ENCODE measurements at places on chromosomes 1 and 21. TPM values are rescaled to one million over a fixed set of nuclear protein-coding genes. Genes with fewer than 3 reads are reported as not detected.

DNA sequence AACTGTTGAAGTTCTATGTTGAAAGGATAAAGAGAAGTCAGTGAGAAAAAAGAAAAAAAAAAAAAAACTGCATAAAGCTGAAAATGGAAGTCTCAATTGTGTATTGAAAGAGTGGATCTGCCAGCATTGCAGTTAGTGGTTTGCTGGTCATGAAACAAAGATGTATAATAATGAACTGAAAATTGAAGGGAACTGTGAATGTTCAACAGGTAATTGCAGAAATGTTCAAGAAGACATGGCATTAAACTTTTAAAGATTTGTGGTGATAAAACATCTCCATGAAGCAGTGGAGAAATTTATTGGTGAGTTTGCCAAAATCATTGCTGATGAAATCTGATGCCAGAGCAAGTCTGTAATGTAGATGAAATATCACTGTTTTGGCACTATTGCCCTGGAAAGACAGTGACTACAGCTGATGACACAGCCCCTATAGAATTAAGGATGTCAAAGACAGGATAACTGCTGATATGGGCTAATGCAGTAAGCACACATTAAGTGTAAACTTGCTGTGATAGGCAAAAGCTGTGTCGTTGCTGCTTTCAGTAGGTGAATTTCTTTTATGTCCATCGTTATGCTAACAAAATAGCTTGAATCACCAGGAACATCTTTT, 71.0 kb downstream of the RD3 start:
- no peak for DNase-seq

DNA sequence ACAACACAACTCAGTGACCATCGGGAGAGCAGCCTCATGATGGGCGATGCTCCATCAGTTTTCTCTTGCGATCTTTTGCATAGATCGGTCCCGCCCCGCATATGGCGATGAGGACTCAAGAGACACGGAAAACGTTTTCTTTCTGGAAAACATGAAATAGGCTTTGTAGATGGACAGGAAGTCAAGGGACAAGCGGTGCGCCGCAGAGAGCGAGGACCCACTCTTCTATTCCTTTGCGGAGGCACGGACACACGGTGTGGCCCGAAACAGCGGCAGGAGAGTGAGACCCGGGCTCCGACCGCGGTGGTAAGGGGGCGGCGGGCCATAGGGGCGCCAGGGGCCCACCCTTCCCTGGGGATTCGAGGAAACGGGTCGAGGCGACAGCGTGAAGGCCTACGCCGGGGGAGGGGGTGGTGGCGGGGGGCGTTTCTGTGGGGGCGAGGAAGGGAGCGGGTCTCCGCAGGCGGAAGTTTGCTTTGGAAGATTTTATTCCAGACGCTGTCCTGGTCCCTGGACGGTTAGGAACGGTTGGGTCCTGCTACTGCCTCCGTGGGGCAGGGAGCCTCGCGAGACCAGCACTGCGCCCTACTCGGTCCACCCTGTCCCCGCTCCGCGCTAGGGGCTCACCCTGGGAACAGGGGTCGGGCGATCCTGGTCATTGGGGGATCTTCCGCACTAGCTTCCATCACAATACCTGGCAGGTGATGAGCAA, 796 bp upstream of the TDRKH start:
- DNase-seq: no peak

DNA sequence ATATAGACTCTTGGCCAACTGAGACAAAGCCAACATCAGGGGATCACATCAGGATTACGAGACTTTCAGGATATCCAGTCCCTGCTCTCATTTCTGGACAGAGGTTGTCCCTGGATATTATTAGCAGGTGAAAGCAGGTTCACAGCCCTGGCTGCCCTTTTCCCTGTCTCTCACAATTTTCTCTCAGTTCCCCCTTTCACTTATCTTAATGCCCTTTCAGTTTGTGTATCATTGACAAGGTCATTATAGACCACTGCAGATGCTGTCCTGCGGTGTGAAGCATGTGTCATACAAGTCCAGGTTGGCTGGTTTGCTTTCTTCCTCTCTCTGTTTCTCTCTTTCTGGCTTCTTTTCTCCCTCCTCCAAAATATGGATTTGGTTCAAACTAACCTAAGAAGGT, 2.1 kb upstream of the KLHDC9 start:
- DNase-seq: no peak

DNA sequence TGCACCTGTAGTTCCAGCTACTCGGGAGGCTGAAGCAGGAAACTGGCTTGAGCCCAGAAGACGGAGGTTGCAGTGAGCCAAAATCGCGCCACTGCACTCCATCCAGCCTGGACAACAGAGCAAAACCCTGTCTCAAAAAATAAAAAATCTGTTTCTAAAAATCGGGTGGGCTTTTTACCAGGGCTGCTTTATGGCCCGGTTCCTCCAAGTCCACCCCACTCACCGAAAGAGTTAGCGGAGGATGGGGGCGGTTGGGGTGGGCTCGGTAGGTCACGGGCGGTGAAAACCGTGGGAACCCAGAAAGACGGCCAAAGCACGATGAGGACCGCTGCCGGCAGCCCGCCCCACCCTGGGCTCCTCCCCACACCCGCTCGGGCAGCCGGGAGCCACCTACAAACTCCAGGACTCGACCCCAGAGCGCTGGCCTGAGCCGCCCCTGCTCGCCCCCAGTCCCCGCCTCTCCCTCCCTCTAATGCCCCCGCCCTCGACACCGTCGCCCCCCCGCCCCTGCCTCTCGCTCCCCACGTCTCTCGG, 846 bp upstream of the PER3 start:
- peak; percentile 86 for DNase-seq

GRCh38 chr1:111516005-111516535, 12.6 kb upstream of the ADORA3 start:
- DNase-seq: no peak

- no peak for DNase-seq
Observed at GRCh38 chr1:240646571-240647240, 34.8 kb upstream of the GREM2 start.

GRCh38 chr1:236311040-236311439, 29.3 kb upstream of the ERO1B start:
- no peak for DNase-seq

- DNase-seq: no peak
Observed at GRCh38 chr21:32834916-32835235, 63.3 kb upstream of the PAXBP1 start.

- DNase-seq: no peak
Observed at GRCh38 chr1:114756949-114757454, 782 bp downstream of the CSDE1 start.

- DNase-seq: no peak
Observed at GRCh38 chr1:8821084-8821483, 3.6 kb upstream of the RERE start.

GRCh38 chr1:40199126-40199525, 37.9 kb downstream of the RLF start:
- DNase-seq: no peak

DNA sequence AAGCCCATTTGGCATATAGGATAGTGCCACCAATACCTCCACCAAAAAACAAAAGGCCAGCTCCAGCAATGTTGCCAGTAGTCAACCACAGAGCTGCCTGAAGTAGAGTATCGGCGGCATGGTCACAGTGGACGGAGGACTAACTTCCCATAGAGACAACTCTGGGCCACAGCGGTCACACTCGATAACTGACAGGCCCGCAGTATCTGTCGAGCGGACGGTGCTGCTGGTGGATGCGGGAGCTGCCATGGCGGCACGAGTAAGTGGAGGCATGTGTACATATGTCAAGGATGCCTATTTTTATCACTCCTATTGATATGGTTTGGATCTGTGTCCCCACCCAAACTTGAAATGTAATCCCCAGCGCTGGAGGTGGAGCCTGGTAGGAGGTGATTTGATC, 4.1 kb downstream of the KRTAP12-1 start:
- peak; percentile 23 for DNase-seq

DNA sequence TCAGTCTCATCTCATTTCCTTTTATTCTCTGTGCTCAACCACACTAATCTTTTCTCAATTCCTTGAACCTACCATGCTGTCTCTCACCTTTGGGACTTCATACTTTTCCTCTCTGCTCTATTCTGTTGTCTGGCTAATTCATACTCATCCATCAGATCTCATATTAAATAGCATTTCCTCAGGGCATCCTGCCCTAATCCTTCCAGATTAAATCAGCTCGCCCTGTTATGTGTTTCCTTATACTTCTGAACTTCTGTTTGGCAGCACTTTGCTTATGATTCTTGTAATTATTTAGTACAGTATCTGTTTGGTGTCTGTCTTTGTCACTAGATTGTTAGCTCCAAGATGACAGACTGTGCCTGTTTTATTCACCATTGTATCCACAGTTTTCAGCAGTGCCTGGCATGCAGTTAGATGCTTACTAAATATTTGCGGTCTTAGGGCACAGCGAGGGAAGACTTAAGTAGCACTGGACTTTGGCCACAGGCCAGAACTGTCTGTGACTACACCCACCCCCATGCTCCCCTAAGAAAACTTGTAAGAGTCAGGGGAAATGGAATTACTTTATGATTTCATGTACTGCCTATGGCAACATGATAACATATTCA, 9.9 kb upstream of the CAP1 start:
- DNase-seq: no peak

DNA sequence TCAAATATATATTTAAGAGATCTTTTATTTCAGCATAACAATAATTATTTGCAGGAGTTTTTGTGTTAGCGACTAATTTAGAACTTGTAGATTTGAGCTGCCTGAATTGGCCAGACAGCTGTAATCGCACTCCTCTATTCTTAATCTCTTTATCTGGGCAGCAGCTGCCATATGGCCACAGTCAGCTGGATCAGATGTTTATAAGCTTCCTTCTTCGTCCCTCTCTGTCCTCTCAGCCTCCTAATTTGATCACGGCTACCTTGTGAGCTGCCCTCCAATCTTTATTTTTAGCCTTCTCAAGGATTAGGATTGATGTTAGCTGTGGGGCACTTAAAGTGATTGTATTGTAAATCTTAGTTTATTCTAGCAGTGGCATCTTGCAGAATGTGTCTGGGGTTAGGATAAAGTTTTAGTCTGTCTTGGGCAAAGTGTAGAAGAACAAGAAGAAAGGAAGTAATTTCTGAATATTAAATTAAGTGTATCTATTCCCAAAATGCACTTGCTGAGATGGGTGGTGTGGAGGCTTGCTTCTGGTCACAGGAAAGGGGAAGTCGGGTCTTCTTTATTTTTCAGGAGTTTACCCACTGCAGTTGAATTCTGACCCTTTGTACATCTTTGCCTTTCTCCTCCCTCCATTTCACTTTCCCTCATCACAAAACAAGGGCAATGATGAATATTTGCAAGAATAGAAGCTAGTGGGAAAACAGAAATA, 1.1 kb downstream of the ZBTB18 start:
- DNase-seq: no peak

DNA sequence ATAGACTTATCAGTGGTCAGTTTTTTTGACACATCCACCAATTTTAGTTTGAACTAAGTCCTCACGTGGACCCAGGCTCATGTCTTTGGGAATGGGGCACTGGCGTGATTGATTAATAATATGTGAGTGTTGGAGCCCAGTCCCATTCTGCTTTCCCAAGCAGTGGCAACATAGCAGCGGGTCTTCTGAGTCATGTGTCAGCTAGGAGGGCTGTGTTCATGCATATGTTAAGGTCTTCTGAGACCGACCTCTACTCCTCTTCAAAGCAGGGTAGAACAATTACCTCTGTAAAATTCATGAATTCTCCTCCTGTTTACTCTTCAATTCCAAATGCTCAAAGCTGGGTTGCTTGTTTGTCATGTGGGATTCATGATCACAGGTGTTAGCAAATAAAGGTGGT, 291.3 kb downstream of the CAMTA1 start:
- no peak for DNase-seq

DNA sequence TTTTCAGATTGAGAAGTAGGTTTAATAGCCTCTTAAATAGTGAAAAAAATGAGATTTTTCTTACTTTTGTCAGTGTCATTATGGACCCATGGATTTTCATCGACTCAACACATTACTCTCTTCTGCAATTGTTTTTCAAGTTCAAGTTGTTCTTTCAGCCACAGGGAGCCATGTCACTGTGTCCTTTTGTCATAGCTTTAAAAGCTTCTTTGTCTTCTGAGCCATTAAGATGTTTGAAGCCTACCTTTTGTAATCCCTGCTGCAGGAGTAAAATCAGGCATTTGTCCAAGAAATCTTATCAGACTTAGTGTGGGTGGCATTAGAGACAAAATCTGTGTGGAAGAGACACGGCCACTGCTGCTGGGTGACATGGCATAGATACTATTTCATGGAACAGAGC, 92.8 kb upstream of the ZP4 start:
- no peak for DNase-seq

- no peak for DNase-seq
Observed at GRCh38 chr1:29853716-29854330, 617.5 kb downstream of the PTPRU start.

- no peak for DNase-seq
Observed at GRCh38 chr1:237673631-237674030, 217.1 kb downstream of the ZP4 start.

DNA sequence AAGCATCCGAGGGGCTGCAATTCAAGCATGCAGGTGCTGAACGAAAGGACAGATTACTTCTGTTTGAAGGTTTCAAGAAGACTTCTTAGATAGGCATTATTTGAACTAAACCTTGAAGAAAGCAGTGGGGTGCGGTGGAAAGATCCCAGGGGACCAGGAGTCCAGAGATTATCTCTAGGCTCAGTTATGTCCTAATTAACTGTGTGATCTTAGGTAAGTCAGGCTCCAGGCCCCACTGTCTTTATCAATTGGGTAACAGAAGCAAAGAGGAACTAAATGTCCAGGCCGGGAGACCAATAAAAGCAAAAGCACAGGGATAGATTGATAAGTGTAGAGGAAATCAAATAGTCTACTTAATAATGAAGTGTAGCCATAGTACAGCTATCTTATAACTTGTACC, 72.9 kb upstream of the CDC42BPA start:
- DNase-seq: no peak

- no peak for DNase-seq
Observed at GRCh38 chr1:28458237-28459228, 47.3 kb upstream of the RCC1 start.

DNA sequence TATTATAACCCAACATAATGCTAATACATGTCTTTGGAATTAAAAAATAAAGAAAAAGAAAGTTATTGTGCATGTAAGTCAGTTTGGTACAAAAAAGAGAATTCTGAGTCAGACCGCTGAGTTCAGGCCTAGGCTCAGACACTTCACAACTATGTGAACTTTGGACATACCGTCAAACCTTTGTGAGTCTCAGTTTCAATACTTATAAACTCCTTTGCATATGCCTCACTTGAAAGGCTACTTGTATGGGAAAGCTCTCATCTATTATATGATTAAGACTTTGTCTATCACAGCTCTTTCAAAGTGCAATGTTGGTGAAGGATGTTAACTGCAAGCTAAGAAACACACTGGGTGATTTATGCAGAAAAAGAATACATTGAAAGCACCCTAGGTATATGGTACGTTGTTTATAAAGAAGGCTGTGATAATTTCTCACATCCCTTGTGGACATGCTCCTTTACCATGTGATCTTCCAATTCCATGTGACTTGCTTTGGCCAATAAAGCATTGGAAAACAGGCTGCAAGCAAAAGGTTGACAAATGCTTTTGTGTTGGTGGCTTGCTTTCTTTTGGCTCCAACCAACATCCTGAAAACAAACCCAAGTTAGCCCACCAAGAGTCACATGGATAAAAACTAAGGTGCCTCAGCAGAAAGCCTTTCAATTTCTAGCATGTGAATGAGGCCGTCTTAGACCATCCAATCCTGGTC, 49.6 kb downstream of the INTS7 start:
- no peak for DNase-seq

GRCh38 chr1:26275580-26276431, 4.1 kb upstream of the SH3BGRL3 start:
- peak; percentile 92 for DNase-seq

GRCh38 chr1:210299501-210299900, 29.2 kb upstream of the HHAT start:
- DNase-seq: no peak

Gene HSPB7
- 10.7 TPM for total RNA-seq

Gene TFF2
- total RNA-seq: not detected

Gene DVL1
- total RNA-seq: 91.4 TPM

Gene SLFNL1
- 0.62 TPM for total RNA-seq

Gene FCRL6
- total RNA-seq: 1.2 TPM

Gene TMEM51
- total RNA-seq: 17.3 TPM

Gene FAM72C
- total RNA-seq: not detected

Measured in sciatic nerve (tissue), 2 donors.